AG09319 (cell line): ENCODE measurements at places on chromosomes 5 and 9.

- DNase-seq, result no peak
Observed at GRCh38 chr5:88830567-88830966, 52.4 kb downstream of the MEF2C start.

DNA sequence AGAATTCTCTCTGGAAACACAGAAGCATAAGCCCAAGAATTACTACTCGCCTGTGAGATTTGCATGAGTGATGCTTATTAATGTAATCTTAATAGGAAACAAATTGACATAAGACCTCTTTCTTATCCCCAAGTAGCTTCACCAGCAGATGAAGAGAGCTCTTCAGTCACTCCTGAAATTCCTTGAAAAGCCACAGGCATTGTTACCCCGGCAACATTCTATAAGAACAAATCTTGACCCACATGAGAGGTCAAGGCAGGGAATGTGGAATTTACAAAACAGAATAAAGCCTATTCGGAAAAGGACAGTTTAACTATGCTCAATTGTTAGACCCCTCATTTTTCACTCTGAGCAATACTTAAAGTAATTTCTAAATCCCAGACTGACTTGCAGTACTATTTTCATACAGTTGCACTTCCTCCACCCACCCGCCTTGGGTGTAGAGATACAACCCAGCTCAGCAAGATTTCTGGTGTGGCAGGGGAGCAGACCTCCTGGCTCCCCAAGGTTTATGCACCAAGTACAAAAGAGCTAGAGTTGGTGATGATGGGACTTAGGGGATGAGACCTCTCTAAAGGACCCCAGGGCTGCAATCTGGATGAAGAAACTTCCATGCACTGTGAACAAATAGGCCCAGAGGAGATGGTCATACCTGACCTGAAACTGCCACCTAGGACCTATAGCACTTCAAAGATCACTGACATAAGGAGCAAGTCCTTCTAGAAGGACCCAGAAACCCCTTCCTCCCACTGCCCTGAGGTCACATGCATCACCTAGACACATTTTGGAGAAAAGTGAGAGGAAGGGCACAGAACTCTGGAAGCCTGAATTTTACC is 242.1 kb downstream of the ZNF608 start:
- DNase-seq, result no peak

- DNase-seq, result no peak
Observed at GRCh38 chr5:122471752-122472061, 159.7 kb downstream of the SNCAIP start.

GRCh38 chr5:167143716-167144115 is 1147.7 kb upstream of the WWC1 start:
- no peak for DNase-seq

DNA sequence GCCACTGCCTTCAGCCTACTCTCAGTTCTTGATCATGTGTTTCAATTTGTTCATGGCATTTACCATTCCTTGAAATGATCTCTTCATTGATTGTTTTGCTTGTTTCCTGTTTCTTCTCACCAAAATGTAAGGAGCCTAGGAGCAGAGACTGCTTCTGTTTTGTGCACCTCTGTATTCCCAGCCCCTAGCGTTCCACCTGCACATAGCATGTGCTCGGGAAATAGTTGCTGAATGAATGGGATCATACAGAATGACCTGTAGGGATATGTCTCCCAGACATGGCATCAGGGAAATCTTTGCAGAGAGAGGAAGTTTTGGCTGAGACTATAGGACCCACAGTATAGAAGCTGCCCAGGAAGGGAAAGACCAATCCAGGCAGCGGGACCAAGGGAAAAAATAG is 6.2 kb upstream of the CERCAM start:
- no peak for DNase-seq

DNA sequence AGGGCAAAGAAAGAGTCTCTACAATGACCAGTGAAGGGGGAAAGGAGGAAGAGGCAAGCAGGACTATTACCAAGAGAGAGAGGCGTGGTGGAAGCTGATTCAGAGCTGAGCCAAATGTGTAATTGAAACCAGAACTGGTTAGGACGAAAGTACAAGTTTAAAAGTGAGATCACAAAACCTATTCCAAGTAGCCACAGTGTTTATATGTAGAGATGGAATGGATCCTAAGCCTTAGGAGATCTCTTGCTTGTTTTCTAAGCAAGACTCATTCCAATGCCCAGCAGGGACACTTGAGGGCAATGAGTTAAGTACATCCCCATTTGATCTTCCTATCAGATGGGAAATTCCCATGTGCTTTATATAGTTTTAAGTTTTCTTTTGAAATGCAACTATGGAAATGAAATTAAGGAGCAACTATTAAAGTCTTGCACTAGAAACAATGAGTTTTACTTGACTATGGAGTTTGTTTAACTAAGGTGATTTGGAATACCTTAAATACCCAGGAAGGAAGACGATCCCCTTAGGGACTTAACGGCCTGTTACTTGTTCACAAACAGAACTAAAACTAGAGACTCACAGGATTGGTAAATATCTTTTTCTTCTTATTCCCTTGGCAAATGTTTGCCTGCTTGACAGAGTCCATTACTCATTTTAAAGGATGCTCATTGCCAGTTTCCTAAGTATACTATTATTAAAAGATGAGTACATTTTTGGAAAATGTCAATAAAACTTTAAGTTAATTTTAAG is 51.1 kb upstream of the SNX2 start:
- DNase-seq, result peak; percentile 70

DNA sequence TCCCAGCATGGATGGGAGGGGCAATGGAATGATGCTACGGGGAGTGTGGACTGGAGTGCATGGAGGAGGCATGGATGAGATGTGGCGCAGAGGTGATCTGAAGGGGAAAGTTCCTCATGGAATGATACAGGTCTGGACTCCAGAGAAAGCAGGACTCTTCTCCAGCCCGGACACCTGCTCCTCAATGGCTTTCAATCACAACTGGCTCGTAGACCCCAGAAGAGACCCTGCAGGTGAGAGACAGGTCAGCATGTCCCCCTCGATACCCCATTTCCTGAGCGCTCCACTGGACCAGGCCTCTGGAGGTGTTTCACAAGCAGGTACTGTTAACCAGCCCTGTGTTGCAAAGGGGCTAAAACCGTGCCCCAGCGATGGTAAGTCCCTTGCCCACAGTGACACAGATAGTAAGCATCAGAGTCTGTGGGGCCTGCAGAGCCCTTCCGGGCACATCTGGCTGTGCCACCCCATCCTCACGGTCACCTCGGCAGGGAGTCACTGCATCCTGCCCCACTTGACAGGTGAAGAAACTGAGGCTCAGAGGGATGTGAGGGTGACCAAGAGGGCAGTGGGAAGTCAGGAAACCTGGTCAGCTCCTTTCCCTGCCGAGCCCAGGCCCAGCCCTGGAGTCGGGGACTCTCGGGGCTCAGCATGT is 5.5 kb upstream of the DPM2 start:
- DNase-seq, result no peak

- DNase-seq, result no peak
Observed at GRCh38 chr9:83271665-83272071, 208.7 kb upstream of the RASEF start.

GRCh38 chr9:36136894-36137391 is 410 bp downstream of the GLIPR2 start:
- DNase-seq, result no peak

- no peak for DNase-seq
Observed at GRCh38 chr5:15124871-15125568, 253.4 kb upstream of the ANKH start.

GRCh38 chr5:102753889-102754766 is 977 bp upstream of the PAM start:
- DNase-seq, result no peak

GRCh38 chr9:76257311-76257710 is 136.9 kb downstream of the RFK start:
- DNase-seq, result no peak

DNA sequence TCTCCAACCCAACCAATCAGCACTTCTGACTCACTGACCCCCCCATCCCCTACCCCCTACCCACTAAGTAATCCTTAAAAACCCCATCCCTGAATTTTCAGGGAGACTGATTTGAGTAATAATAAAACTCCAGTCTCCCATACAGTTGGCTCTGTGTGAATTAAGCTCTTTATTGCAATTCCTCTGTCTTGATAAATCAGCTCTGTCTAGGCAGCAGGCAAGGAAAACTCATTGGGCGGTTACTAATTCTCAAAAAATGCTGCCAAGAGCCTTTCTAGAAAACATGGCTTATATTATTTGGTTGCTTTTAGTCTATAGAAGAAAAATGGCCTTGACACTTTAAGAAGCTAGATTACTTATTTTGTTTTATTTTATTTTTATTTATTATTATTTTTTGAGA is 131.7 kb downstream of the SUSD1 start:
- DNase-seq, result no peak

DNA sequence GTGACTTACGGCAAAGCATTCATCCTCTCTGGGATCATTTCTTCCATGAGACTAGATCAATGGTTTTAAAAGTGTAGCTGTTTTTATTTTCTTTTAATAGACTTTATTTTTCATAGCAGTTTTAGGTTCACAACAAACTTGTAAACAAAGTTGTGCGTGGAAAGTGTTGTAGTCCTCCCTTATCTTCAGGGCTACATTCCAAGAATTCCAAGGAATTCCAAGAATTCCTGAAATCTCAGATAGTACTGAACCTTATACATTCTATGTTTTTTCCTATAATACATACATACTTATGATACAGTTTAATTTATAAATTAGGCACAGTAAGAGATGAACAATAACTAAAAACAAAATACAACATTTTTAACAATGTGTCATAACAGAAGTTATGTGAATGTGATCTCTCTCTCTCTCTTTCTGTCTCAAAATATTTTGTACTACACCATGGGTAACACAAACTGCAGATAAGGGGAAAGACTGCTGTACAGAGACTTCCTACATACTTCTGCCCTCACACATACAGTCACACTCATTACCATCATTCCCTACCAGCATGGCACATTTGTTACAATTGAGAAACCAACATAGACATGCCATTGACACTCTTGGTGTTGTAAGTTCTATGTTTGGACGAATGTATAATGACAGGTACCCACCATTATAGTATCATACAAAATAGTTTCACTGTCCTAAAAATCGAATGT is 1933.2 kb upstream of the WWC1 start:
- DNase-seq, result no peak

DNA sequence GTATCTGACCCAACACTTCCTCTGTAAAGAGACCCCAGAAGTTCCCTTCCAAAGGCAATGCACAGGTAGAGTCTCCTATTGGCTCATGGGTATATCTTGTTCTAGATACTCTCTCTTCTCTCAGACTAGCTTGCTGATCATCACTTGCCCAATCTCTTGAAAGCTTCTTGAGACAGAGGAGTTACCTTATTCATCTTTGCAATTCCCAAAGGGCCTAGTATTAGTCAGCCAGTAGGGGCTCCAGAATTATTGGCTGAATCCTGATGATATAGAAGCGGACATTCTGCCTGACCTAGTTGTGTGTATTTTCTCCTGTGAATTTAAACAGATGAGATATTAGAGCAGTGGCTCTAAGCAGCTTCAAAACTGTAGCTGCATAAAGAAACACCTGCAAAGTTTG is 304.0 kb upstream of the KLF4 start:
- DNase-seq, result no peak

DNA sequence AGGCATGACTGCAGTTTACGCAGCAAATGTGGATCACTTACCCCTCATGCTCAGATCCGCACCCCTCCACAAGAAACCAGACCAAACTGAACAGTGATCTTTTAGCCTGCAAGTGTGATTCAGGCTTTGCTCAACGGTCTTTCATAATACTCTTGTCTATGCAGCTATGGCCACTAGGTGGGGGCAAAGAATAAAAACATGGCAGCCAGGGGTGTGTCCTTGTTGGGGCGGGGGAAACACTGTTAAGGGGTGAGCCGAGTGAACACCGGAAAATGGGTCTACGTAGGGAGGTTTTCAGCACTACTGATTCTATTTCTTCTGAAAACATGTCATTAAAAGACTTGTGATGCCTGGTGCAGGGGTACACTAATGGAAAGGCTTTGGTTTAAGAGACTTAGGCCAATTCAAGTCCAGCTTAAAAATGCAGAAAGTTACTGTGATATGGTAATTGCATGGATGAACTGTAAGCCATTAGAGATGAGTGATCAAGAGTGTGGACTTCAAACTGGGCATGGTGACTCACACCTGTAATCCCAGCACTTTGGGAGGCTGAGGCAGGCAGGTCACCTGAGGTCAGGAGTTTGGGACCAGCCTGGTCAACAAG is 49.9 kb upstream of the GPR151 start:
- DNase-seq, result peak; percentile 0

- no peak for DNase-seq
Observed at GRCh38 chr5:10987925-10988504, 227.0 kb upstream of the DAP start.

- DNase-seq, result no peak
Observed at GRCh38 chr5:22693121-22693520, 160.0 kb downstream of the CDH12 start.

GRCh38 chr9:116323571-116323970 is 170.0 kb downstream of the PAPPA start:
- DNase-seq, result no peak

DNA sequence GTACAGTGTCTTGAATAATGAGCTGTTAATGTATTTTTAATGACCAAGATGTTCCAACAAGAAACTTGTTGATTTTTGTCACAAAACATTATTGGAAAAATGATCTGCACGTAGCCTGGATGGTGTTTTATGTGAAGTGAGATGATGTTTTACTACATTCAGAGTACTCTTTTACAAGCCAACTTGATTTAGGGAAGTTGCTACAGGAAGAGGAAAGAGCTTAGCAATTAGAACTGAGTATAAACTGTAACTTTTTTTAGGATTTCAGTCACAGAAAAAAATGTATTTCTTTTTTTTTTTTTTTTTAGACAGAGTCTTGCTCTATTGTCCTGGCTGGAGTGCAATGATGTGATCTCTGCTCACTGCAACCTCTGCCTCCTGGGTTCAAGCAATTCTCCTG is 113.6 kb upstream of the ADRA1B start:
- DNase-seq, result no peak

DNA sequence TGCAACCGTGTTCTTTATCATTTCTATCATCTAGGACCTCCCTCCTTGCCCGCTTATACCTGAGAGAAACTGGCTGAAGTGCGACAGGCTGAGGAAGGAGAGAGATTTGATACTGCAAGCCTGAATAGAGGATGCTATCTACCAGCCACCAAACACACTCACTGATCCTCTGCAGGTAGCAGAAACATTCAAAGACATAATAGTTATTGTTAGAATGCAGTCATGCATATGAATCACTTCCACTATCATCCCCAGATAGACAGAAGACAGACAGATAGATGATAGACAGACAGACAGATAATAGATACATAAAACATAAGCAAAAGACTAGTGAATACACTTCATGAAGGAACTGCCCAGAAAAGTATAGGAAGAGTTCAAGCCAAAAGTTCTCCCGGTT is 32.9 kb downstream of the FAM81B start:
- no peak for DNase-seq
